Activated CD4-positive, alpha-beta T cell treated with anti-CD3 and anti-CD28 coated beads, Interleukin-2, amount 50 U/mL, for 16 hours (primary cell): ENCODE measurements at places on chromosomes 7 and 10.
A peak's percentile ranks its signal among the peaks of the same experiment; 100 is the strongest.

- no peak for DNase-seq
Measured at GRCh38 chr7:41612798-41613197, 90.1 kb downstream of the INHBA start.

DNA sequence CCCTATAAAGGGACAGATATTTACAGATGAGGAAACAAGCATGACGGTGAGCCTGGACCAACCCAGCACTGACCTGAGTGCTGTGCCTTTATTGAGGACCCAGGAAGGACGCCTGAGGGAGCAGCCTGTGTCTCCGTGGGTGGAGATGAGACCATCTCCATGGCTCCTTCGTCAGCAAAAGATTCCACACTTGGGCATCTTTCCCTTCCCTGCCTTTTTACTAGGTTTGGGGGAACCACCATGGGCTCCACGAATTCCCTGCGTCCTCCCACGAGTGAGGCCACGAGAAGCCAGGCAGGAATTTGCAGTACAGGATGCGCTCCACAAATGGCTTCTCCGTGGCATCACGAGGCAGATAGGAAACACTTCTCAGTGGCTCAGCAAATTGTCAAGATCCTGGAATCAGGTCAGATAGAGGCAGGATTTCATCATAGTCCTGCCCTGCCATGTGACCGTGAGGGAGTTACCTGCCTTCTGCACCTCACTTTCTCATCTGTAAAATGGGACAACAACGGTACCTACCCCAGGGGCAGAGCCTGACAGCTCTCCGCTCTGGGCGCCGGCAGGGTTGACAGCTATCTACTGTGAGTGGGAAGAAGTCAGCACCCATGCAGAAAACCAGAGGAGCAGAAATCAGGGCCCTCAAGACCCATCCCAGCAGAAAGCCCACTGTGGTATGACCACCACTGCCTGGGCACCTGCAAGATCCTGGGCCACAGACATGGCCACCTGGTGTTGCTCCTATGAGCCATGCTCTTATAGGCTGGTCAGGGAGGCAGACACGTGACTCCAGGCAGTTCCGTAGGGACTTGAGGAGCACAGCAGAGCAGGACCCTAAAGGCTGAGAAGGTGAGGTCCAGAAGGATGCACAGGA, 80.1 kb downstream of the GRID1 start:
- no peak for DNase-seq

DNA sequence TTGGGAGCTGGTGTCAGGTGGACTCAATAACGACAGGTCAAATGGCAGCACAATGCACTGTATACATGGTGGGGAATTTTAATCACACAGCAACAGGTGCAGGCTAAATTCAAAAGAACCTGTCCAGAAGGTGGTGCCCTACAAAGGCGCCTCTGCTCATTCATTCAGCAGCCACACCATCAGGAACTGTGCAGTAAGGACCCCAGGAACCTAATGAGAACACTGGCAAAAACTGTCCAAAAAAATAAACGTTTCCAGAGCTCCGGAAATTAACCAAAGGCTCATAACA, 21.9 kb upstream of the CRYGN start:
- DNase-seq: no peak

DNA sequence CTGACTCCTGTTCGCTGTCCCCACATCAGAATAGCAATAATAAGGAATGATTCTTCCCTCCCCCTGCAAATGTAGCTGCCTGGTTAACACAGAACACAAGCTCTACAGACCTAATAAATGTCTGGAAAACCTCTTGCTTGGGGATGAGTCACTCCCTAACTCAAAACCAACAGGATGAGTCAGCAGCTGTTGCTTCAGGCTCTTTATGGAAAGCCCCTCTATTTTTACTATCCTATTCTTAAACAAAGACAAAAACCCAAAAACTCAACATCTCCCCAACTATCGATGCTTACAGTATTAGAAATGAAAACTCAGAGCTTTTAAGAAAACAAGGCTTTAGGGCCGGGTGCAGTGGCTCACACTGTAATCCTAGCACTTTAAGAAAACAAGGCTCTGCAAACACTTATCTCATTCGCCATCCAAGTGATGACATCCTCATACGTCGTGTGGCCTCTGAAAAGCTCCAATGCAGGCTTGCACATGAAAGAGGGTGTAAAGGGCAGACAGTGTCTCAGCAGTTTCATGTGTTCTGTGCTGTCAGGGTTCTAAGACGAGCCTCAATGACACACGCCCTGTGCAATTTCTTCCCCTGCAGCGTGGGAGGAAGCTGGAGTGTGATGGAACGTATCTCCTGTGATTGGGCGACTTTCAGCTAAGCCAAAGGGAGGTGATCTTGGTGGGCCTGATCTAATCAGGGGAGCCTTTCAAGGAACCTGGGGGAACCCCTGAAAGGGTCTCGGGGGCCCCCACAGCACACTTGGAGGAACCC, 70.1 kb downstream of the AMZ1 start:
- DNase-seq: peak; percentile 93

- DNase-seq: no peak
Measured at GRCh38 chr7:82247814-82248433, 195.7 kb downstream of the CACNA2D1 start.

DNA sequence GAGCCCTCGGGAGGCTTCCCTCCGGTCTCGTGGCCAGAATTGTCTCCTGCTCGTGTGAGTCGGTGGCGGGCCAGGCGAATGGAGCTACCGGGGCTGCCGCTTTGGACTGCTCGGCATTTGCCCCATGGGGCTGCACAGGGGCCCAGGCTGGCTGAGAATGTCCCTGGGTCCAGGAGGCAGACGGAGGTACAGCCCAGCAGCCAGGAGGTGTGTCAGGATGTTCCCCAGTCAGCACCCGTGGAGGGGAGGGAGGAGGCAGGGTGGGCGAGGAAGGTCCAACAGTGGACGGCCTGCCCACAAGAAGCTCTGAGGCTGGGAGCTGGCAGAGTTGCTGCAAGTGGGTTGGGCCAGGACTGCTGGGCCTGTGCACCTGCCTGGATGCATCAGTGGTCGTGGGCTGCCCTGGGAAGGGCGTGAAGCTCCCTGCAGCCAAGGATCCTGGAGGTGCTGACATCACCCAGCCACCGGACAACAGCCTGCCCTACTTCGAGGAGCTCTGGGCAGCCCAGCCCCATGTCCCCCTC, 46.4 kb downstream of the PDGFA start:
- DNase-seq: no peak

- no peak for DNase-seq
Measured at GRCh38 chr10:29553544-29554250, 81.1 kb downstream of the SVIL start.

DNA sequence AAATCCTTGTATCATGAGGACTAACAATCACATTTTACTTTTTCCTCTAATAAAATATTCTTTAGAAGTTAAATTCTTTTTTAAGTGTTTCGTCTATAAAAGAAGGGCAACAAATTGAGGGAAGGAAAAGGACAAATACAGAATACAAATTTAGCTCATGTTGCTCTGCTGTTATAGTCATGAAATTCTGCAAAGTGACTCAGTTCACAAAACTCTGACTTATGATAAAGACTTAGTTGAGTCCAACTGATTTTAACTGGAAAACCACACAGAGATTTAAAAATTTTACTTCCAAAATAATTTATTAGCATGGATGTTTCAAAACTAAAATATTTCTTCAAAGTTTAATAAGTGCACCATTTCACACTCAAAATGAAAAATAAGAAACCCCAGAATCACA, 75.0 kb upstream of the GPR22 start:
- DNase-seq: no peak

GRCh38 chr7:12625836-12626235, 55.3 kb downstream of the SCIN start:
- no peak for DNase-seq

GRCh38 chr7:96484091-96484490, 162.2 kb upstream of the SLC25A13 start:
- no peak for DNase-seq

DNA sequence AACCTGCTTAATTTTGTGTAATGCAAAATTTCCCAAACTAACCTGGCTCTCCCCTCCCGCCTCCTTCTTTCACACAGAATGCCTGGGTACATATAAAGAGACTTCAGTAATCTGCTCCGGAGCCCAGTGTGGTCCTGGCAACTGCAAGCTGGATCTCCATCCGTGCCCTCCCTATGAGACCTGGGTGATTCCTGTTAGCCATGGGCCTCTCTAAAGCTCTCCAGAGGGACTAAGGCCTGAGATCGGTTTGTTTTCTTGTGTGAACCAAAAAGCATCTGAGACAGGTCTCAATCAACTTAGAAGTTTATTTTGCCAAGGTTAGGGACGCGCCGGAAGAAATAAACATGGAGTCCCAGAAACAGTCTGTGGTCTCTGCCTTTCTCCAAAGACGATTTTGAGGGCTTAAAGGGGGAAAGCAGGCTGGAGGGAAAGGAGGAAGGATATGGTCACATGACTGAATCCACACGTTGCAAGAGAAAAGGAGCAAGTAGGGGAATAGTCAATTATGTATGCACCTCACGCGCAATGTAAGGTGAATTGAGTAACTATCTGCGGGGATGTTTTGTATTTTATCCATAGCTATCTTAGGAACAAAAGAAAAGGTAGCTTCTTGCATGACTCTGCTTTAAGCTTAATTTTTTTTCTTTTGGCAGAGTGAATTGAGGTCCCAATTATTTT, 46.2 kb upstream of the CCDC3 start:
- no peak for DNase-seq

- no peak for DNase-seq
Measured at GRCh38 chr10:36023939-36024338, 381.8 kb upstream of the FZD8 start.

GRCh38 chr10:44056967-44057805, 327.7 kb downstream of the CXCL12 start:
- no peak for DNase-seq

DNA sequence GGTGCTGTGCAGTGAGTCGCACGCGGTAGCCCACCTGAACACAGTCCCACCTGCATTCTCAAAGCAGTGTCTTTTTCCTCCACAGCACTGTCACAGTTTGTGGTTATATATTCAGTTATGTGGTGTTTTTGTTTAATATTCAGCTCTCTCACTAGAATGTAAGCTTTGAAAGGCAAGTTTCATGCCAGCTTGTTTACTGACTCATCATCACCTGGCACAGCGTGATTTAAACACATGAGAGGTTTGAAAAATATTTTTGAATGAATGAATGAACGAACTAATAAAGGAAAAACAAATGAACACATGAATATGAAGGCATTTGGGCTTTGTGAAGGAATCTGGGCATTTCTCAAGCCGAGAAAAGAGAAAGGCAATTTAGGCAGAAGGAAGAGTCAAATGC, 51.9 kb upstream of the TM9SF3 start:
- DNase-seq: no peak

DNA sequence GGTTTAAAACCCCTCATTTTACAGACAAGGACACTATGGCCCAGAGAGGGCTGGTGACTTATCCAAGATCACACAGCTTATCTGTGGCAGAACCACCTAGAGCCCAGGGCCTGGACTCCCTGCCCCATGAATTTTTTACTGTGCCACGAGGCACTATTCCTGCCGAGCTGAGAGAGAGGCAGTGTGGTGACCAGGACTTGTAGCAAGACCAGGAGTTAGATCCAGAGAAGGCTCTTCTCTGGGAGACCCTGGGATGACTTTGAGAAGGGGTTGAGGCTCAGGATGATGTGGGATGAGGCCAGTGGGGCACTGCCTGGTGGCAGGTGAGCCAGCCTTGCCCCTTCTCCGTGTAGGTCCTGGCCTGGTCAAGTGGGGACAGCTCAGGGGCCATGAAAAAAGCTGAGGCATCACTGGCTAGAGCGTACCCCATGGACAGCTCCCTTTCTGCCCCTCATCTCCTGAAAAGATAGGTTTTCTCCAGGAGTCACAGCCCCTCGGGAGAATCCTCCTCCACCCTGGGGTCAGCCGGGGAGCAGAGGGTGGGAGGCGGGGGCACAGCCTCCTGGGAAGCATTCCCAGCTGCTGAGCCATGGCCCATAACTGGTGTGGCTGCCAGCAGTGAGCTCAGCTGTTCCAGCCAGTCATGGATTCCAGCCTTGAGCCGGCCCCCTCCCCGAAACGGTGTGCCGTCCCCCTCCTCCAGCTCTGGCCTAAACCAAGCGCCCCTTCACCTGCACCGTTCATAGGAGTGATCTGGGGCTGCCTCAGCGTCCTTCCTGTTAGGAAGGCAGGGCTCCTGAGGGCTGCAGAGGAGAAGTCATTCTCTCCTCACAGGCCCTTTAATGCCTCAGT, 5.8 kb downstream of the FLNC start:
- no peak for DNase-seq

- DNase-seq: no peak
Measured at GRCh38 chr10:62079885-62080559, 178.5 kb downstream of the ARID5B start.

- no peak for DNase-seq
Measured at GRCh38 chr10:23581906-23582450, 143.1 kb downstream of the OTUD1 start.

DNA sequence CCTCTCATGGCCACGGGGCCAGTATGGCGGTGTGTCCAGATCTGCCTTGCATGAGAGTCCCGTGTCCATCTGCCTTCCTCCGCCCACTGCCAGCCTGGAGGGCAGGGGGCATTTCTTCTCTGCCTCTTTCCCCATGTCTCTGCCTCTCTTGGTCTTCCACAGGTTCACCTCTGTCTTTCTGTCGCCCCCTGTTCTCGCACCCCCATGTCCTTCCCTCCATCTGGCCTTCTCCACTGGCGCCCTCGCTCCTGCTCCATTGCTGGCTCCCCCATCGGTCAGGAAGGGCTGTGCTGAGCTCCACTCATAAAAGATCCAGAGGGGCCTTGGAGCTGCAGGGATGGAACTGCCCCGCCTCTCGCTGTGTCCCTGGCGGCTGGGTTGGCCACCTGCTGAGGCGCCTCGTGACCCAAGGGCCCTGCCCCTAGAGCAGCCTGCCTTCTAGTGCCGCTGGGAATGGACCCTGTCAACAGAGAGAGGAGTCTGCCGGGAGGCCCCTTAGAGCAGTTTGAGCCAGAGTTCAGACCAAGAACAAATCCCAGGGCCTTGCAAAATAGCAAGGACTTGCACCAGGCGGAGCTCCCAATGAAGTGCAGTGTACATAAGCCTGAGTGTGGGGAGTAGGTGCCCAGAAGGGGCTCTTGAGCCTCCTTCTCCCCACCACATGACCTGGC, 42.0 kb downstream of the GOLGA7B start:
- DNase-seq: no peak

GRCh38 chr7:133858311-133858710, 268.8 kb upstream of the LRGUK start:
- DNase-seq: no peak

- peak; percentile 57 for DNase-seq
Measured at GRCh38 chr10:73956476-73957359, 41.2 kb upstream of the VCL start.

DNA sequence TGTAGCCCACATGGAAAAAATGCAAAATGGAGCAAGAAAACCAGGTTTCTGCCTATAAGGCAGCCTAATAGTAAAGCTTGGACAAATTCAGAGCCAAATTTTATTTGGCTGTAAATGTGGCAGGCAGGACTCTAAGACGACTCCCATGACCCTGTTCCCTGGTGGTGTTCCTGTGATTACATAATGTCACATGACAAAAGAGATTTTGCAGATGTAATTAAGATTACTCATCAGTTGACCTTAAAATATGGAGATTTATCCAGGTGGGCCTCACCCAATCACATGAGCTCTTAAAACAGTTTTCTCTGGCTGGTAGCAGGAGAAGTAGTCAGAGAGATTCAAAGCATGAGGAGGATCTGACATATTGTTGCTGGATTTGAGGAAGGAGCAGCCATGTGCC, 303.1 kb upstream of the IMMP2L start:
- no peak for DNase-seq
